ENCODE measurements at places on chromosomes 7 and 10. TPM values are rescaled to one million over a fixed set of nuclear protein-coding genes. Genes with fewer than 3 reads are reported as not detected.
A peak's percentile ranks its signal among the peaks of the same experiment; 100 is the strongest.

DNA sequence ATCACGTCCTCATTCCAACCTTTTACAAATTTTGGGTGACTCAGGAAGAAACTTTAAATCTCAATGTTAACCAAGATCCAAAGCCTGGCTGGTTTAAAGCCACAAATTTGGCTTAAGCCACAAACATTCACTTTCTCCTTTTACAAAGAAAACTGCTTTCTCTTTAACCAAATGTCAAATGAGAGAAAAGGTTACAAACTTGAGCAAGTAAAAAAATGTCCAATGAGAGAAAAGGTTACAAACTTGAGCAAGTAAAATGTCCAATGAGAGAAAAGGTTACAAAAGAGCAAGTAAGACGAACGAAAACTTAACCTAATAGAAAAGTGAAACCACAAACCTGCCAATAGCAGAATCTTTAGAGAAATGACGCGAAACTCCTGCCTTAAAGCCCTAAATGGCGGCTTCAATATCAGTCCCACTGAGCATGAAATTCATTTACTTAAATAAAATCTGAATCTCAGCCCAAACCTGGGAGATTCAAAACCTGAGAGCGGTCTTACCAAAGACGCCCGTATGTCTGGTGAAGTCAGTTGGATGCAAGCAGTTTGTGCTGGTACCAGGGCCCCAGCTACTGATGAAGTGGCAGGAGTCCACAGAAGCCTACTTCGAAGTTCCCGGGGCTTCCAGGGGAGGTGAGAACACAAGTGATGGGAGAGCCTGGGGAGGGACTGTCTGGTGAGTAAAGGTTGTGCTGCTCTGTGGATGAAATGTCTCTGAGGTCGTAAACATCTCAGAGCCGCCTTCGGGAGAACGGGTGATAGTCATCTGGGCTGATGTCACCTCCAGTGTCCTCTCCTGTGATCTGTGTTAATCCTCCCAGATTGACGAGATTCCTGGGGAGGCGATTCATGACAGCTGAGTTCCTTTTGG is 74.6 kb downstream of the PAXIP1 start:
- peak; percentile 93 for DNase-seq

GRCh38 chr10:73876971-73877370 is 2.6 kb upstream of the CAMK2G start:
- no peak for DNase-seq

DNA sequence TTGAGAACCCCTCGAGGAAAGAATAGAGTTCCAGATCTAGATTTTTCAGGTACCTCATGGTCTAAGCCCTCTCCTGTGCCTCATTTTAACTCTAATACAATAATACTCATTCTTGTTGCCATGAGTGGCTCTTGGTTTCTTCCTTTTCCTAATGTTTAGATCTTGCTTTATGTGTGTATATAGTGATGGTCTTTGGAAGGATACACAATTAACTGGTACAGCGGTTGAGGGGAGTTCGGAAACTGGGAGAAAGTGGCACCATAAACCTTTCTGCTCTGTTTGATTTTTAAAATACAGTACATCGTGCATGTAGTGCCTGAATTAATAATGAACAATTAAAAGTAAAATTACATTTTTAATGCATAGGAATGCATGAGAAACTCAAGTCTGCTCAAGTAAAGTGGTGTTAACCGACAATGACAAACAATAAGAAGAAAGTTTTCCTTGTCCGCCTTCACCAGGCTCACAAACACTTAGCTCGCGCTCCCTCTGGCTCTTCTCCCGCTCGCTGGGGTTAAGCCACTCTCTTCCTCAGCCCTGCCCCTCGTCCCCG is 386 bp upstream of the EIF4EBP2 start:
- no peak for DNase-seq

GRCh38 chr7:55260676-55261385 is 104.3 kb upstream of the LANCL2 start:
- no peak for DNase-seq

GRCh38 chr10:104300736-104301292 is 31.8 kb downstream of the GSTO2 start:
- DNase-seq = peak; percentile 30

DNA sequence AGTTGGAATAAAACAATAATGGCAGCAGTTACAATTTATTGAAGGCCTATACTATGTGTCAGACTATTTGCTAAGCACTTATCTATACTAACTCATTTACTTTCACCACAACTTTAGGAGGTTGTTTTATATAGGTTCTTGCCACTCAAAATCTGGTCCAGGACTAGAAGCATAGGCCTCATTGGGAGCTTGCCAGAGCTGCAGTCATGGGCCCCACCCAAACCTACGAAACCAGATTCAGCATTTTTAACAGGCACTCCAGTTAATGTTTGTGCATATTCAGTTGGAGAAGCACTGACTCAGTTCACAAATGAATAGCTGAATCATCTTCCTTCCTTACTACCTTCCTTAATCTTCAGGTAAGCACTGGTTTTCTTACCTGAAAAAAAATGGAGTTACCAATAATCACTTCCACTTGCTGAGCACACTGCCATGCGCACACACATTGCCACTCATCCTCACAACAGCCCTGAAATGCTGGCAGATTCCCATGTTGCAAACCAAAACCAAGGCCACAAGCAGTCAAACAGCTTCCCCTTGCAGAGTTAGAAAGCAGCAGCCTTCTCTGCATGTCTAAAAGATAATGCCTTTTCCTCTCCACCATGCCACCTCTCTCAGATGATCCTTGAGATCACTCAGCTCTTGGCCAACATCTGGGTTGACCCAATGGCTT is 122.4 kb downstream of the SLC16A9 start:
- DNase-seq = no peak

GRCh38 chr7:37394158-37394557 is 54.5 kb downstream of the ELMO1 start:
- no peak for DNase-seq

GRCh38 chr7:17497549-17498167 is 199.2 kb downstream of the AHR start:
- DNase-seq = peak; percentile 44

GRCh38 chr7:30936650-30937245 is 25.1 kb downstream of the AQP1 start:
- no peak for DNase-seq

DNA sequence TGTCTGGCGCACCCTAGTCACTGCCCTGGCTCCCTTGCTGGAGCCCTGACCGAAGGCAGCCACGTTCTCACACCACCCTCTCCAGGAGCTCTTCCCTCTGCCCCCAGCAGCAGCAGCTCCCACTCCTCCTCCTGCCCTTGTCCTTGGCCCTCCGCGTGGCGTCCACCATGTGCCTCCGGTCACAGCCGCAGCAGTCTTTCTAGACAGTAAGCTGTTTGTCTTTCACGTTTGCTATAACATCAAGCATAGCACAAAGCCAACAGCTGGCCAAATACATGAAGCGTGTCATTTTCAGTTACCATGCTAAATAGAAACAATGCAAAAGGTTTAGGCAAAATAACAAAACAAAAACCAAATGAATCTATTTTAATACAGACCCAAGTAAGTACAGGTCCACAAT is 3.3 kb downstream of the PITRM1 start:
- no peak for DNase-seq

DNA sequence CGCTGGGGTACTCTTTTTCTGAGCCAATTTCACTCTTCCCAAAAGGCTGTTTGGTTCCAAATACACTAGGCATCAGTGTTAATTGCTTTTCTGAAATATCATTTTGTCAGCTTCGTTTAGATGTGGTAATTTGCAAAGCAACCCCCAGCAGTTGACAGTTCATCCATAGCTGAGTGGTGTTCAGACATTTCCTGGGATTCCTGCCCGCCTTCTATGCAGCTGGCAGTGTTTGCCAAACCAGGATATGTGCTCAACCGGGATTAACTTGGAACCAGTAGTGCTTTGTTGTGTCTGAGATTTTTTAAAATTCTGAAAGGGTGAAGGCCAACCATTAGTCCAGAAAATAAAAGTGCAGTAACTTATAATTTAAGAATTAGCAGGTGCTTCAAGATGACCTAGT is 25.2 kb upstream of the MKLN1 start:
- no peak for DNase-seq

- DNase-seq = no peak
Observed at GRCh38 chr10:3294919-3295581, 122.5 kb upstream of the PITRM1 start.

- no peak for DNase-seq
Observed at GRCh38 chr7:68888971-68889385, 709.3 kb upstream of the AUTS2 start.

DNA sequence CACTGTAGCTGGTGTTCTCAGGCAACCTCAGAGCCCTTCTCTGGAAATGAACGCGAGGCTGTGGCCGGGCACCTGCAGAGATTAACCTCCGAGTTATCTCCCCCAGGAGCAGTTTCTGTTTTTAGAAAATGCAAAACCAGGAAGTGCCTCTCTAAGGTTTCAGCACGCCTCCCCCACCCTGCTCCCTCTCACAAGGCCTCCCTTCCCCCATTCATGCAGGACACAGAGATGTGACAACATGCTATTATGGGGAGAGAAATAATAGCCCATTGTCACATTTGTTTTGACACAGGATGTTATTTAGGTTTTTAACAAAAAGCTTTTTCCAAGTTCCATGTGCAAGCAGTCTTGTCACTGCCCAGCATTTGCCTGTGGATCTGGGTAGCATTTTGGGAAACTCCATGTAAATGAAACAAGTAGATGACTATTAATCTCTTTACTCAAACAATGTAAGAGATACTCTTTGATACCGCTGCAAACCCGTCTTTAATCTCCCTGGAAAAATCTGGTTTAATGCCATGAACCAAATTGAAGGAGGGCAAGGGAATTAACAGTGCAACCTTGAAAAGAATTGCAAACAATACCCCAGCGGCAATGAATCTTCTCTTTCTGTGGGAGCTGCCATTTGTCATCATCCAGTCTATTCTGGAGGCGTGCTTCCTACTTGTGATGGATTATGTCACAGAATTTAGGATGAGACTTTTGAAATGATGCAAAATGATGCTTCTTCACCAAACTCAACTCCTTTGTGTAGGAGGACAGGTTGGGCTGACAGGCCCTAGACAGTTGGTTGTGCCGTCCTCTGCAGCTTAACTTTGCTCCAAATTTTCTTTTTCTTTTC is 86.5 kb upstream of the NMT2 start:
- DNase-seq = no peak

DNA sequence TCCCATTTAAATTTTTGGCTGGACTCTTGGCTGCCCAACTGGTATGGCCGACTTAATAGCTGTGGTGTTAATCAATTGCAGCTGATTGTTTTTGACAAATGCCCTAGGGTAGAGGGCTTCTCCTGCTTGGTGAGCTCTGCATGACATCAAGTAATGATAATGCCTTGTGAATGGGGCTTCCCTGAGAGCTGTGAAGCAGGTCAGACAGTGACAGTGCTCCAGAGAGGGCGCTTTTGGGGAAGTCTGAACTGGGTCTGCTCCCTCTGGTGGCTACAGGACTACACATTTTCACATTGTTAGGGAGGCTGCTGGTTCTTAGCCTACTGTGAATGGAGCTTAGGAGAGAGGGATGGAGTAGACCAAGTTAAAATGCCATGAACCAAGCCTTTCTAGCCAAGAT is 98.8 kb downstream of the SDK1 start:
- DNase-seq = no peak

DNA sequence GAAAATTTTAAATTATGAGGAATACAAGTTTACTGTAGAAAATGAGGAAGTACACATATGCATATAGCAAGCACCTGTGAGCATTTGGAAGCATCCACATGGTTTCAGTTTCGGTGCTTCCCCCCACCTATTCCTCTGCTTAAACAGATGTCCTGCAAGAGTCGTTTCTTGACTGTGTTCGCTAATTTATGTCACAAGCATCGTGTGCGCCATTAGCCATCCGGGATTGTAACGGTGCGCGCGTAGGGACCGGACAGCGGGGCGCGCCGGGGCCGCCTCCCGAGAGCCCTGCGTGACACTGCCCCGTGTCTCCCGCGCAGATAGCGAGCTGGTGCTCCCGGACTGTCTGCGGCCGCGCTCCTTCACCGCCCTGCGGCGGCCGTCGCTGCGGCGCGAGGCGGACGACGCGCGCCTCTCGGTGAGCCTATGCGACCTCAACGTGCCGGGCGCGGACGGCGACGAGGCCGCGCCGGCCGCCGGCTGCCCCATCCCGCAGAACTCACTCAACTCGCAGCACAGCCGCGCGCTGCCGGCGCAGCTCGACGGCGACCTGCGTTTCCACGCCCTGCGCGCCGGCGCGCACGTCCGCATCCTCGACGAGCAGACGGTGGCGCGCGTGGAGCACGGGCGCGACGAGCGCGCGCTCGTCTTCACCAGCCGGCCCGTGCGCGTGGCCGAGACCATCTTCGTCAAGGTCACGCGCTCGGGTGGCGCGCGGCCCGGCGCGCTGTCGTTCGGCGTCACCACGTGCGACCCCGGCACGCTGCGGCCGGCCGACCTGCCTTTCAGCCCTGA is 90.9 kb downstream of the NEURL1 start:
- peak; percentile 42 for DNase-seq

DNA sequence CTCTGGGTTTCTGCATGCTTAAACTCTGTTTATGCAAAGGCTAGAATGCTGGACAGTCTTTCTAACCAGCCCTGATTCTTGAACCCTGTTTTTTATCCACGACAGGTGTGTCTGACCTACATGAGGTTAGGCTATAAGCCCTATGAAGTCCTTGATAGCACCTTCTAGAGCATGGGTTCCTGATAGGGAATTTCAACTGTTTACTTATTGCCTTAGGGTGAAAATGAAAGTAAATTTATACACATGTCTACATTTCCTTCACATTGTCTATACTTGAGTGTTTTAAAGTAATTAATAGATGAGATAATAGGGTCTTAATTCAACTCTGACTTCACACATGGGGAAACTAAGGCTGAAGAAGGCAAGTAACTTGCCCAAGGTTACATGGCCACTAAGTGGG is 35.5 kb downstream of the ADRA2A start:
- DNase-seq = no peak

DNA sequence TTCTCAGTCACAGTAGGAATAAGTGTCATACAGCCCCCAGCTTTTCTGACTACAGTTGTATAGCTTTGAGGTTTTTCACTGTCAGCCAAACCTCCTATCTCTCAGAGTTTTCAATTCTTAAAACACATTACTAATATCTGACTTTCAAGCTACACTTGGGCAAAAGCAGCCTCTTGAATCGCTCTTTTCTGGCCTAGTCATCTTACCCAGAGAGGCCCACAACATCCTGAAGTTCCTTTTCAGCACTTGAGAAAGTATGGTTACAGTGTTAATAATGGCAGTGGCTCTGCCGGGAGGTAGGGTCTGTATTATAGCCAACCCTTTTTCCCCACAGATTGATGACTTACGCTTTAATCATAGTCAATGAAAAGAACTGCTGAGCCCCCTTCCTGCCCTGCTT is 181.0 kb downstream of the LRRC4 start:
- DNase-seq = no peak

- peak; percentile 95 for DNase-seq
Observed at GRCh38 chr10:21292763-21293517, 232.5 kb downstream of the SKIDA1 start.

GRCh38 chr10:118835682-118836326 is 81.0 kb upstream of the CACUL1 start:
- no peak for DNase-seq

GRCh38 chr7:25789701-25790640 is 362.0 kb upstream of the NFE2L3 start:
- no peak for DNase-seq

EGFR gene
- 45.7 TPM for total RNA-seq

LIPK gene
- total RNA-seq = 10.6 TPM

NEBL gene
- 29.3 TPM for total RNA-seq

ASNS gene
- 8.4 TPM for total RNA-seq

ZNF316 gene
- total RNA-seq = 13.4 TPM

TMEM270 gene
- total RNA-seq = not detected

MINDY3 gene
- 34.6 TPM for total RNA-seq
